ENCODE measurements at places on chromosomes 12 and 14. TPM values are rescaled to one million over a fixed set of nuclear protein-coding genes. Genes with fewer than 3 reads are reported as not detected.

Gene C14orf119
- 58.0 TPM for total RNA-seq

- no peaks in the 10 kb centered on the region for H3K27me3 ChIP-seq
- no peak overlapping the region for H3K4me3 ChIP-seq
- no peak for DNase-seq
- peaks cover 42% of the 10 kb centered on the region for H3K4me1 ChIP-seq
Observed at GRCh38 chr12:107033758-107034739, 47.1 kb upstream of the MTERF2 start.

Gene PTPN6
- total RNA-seq, result 324 TPM

DNA sequence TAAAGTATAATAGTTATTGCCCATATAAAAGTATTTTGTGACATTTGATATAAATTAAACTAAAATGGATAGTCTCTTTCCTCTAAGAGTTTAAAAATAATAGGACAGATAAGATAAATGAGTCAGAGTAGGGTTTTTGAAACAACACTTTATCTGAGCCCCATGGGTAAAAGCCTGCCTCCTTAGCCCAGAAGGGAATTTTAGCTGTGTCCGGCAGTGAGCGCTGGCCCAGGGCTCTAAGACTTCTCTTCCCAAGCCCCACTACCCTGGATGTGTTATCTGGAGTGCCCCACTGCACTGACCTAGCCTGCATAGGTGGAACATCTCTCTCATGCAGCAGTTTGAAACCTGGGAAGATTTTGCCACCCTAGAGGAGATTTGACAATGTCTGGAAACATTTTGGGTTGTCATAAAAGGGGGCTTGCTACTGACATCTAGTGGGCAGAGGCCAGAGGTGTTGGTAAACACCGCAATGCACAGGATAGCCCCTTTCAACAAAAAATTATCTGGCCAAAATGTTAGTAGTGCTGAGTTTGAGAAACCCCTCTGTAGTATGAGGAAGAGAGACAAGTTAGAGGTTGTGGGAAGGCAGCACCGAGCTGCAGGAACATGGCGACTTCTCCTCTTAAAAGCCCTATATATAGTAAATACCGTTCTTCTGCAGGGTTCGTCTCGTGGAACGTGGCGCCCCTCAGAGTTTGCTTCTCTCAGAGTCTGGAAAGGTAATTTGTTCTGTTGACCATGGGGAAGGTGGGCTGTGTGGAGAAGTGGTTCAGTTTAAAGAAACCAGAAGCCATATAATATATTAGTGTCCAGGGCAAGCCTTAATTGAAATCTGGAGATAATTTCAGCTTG, 29.3 kb upstream of the ATF1 start:
- no peak overlapping the region for H3K4me3 ChIP-seq
- no peaks in the 10 kb centered on the region for H3K27me3 ChIP-seq
- H3K4me1 ChIP-seq, result no peaks in the 10 kb centered on the region
- H3K27ac ChIP-seq, result no peak overlapping the region
- peak; percentile 13 for DNase-seq

Gene TMEM52B
- not detected for total RNA-seq
